Psoas muscle (tissue), 8 donors: ENCODE measurements at places on chromosomes 2 and 18. TPM values are rescaled to one million over a fixed set of nuclear protein-coding genes. Genes with fewer than 3 reads are reported as not detected.

SULT1C4 gene
- total RNA-seq: 1.0 TPM

TRABD2A gene
- 0.32 TPM for total RNA-seq

KIAA1328 gene
- total RNA-seq: 4.4 TPM

DNA sequence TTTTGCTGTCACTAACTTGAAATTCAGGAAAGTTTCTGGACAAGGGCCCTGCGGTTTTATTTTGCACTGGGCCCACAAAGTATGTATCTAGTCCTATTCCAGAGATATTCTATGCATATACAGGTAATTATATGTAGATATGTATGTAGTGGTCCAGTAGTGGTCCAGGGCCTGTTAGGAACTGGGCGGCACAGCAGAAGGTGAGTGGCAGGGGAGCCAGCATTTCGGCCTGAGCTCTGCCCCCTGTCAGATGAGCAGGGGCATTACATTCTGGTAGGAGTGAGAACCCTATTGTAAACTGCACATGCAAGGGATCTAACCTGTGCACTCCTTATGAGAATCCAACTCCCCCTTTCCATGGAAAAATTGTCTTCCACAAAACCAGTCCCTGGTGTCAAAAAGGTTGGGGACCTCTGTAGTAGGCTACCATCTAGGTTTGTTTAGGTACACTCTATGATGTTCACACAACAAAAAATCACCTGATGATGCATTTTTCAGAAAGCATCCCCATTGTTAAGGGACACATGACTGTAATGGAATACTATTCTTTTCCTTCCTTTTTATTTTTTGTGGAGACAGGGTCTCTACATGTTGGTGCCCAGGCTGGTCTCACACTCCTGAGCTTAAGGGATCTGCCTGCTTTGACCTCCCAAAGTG lies 2.8 kb upstream of the PPP4R3B start:
- no peak for DNase-seq

DNA sequence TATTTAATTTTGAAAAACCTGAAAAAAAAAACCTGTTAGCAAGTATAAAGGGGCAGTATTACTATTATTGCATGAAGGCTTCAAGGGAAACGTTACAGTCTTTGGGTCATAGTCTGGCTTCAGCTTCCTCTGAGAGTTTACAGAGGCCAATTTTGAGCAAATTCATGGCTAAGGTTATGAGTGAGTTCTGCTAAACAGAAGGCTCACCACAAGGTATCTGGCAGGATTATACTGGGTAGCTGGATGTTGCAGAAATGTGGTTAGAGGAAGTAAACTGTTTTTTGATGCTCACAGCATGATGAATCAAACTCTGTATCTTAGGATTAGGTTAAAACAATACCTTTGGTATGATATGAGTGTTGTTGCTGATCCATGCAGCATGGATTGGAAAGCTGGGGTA lies 9.3 kb downstream of the MRPL19 start:
- no peak for DNase-seq

DNA sequence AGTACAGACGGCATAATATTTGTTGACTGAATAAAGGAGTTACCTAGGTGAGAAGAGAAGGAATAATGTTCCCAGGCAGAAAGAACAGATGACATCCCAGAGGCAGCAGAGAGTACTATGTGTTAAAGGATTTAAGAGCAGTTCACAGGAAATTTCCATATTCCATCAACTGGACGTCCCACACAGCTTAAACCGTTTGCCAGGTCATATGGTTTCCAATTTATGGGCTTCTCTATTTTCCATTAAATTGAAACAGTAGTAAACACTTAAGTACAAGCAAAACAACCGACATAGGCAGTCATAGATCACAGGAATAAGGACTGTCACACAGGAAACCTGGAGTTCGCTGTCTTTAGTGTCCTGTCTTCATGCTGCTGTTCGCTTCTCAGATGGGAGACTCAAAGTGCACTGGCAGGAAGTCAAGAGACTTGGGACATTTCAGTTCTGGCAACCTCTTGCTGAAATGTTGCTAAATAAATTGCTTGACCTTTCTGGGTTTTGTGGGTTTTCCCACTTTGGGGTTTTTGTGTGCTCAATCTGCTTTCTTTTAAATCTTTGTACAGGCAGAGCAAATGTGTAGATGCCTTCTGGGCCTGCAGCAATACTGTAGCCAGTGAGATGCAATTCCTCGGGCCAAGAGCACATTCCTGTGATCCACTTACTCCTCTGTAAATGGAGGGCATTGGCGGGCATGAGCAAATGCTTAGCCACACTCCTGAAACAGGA lies 5.8 kb upstream of the PIEZO2 start:
- no peak for DNase-seq

GRCh38 chr2:113283704-113284284 lies 5.1 kb upstream of the PAX8 start:
- DNase-seq: peak; percentile 49

GRCh38 chr18:79788734-79789085 lies 9.0 kb upstream of the KCNG2 start:
- peak; percentile 39 for DNase-seq

DNA sequence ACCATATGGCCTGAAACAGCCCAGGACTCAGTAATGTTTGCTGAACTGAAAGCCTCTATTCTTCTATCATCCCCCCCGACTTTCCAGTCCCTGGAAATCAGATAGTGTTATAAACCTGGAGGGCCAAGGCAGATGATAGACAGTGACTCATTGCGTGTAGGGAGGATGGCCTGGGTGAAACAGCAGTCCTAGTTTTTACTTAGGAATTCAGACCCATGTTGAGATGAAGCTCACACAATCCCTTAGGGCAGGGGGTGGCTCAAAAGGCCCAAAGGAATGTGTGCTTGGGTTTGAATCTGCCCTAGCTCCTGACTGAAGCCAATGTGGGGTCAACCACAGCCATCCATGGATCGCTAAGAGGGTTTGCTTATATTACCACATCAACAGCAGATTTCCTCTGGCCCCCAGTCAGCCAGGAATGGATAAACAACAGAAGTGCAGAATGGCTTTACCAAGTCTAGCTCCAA lies 43.9 kb upstream of the STPG4 start:
- DNase-seq: no peak

DNA sequence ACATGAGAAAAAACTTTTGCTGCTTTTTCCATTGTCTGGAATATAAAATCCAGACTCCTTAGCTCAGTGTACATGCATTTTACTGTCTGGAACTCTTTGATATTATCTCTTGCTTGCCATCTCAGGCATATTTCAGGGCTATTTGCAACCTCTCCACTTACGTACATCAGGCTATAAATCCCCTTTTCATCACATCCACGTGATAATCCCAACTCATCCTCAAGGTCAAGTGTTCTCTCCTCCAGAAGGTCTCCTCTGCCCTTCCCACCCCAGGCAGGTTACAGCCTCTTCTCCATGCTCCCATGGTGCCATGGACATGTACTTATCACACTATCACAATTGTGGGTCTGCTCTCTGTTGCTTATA lies 202.5 kb upstream of the RBMS1 start:
- no peak for DNase-seq

DNA sequence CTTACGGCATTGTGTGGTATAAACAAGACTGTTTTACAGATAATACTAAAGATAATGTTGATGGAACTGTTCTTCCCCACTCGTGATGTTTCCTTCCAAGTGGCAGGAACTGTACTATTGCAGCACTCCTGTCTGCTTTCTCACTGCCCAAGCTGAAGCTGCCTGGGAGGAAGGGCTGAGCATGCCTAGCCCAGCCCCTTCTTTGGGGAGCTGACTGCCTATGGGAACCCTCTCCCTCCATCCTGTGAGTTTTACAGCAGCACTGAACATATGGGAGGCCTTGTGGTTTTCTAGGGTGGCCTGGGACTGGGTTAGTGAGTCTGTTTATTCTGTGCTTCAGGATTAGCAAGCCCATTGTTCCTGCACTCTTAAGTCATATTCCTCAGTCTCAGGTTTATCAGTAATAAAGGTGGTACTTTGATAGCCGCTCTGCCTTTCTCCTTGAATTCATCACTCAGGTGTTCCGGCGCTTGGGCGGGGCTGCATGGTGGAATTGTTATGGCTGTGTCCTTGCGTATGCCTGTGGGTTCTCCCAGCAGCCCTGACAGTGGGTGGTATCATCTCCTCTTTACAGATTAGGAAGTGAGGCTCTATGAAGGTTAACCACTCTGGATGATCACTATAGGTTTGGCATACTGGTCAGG lies 379.7 kb downstream of the PTPRM start:
- no peak for DNase-seq

GRCh38 chr2:112880696-112881095 lies 30.3 kb upstream of the IL37 start:
- DNase-seq: no peak

- DNase-seq: no peak
Observed at GRCh38 chr2:131077966-131078365, 15.3 kb downstream of the FAM168B start.

DNA sequence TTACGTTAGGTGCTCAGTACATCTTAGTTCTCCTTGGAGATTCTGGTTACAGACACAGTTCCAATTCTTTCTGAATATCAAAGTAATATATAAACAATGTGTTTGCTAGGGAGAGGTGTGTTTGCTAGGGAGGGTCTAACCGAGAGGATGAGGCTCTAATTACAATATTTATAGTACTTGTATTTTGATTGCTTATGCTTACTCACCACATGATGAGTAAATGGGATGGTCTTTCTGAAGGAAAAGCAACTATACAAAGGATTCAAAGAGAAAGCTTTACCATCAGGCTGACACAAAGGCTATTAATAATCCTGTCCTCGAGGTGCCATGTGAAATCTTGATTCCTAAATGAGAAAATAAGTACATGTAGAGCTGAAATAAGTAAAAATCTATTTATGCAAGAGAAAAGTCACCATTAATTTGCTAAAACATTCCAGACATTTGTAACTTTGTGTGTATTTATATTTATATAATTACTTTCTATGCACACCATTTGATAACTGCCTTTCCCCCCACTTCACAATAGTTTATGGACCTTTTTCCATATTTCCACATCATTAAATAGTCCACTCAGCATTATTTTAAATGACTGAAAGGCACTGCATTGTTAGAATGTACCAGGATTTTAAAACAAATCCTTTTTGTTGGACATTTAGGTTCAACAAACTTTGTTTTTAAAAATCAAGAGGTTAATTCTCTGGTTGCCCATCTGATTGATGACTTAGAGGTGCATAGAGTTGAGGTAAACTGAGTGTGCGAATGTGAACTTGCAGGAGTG lies 94.5 kb upstream of the FN1 start:
- no peak for DNase-seq

DNA sequence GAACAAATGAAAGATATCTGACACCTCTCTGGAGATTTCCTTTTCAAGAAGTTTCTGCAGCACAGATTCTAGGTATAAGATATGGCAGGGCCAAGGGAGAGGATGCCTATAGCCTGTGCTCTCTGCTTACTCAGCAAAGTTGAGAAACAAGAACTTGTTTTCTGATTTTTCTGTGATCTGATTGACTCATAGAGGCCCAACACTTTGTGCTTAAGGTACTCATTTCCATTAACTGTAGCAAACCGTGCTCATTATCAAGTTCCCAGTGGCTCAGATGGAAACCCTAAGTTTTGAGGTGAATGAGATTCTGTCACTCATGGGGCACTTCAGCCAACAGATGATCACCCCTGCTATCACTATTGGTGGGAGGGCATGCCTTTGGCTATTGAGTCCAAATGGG lies 124.3 kb downstream of the SP100 start:
- no peak for DNase-seq

GRCh38 chr2:98408155-98408554 lies 36.5 kb upstream of the INPP4A start:
- DNase-seq: no peak

DNA sequence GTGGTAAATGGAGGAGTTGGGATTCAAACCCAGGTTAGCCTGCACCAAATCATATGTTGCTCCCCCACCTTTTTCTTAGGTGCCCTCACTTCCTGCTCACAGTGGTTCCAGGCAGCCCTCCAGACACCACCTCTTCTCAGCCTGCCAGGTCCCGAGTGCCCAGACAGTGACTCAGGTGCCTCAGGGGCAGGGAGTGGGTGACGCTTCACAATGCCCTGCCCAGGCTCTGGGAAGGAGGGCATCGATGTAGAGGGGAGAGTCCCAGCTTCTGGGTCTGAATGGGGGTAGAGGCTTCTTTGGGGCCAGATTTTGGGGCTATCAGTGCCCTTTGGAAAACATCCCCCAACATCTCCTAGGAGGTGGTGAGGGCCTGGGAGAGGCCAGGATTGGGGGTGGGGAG lies 5.2 kb upstream of the DNAJB2 start:
- DNase-seq: no peak

DNA sequence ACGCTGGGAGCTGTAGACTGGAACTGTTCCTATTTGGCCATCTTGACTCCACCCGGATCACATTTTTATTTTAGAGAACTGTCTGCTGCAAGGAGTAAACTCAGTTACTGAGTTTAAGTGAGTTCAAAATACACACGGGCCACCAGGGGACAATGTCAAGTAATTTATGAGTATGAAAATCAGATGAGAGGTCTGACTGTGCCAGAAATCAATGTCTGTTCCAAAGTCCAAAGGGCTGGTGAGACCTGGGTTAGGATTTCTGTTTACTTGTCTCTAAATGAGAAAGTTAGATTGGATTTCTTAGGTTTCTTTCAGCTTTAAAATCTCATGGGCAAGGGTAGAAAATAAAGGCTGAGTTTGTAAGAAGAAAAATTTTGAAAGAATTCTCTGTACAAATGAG lies 465.8 kb upstream of the MEIS1 start:
- DNase-seq: no peak

GRCh38 chr2:162994718-162995117 lies 156.2 kb upstream of the KCNH7 start:
- no peak for DNase-seq

GRCh38 chr18:32422201-32422600 lies 48.5 kb downstream of the GAREM1 start:
- DNase-seq: no peak

- no peak for DNase-seq
Observed at GRCh38 chr2:32534831-32535230, 93.0 kb upstream of the TTC27 start.

GRCh38 chr18:78492813-78493371 lies 486.7 kb upstream of the SALL3 start:
- DNase-seq: no peak

GRCh38 chr18:50192995-50193795 lies 1.8 kb downstream of the MYO5B start:
- DNase-seq: no peak

GRCh38 chr2:26172871-26173775 lies at the start of gene GAREM2:
Gene GAREM2, plus strand, starts transcription at chr2:26173088. Its CDS starts 133 bp downstream, at chr2:26173221.
- DNase-seq: no peak

DNA sequence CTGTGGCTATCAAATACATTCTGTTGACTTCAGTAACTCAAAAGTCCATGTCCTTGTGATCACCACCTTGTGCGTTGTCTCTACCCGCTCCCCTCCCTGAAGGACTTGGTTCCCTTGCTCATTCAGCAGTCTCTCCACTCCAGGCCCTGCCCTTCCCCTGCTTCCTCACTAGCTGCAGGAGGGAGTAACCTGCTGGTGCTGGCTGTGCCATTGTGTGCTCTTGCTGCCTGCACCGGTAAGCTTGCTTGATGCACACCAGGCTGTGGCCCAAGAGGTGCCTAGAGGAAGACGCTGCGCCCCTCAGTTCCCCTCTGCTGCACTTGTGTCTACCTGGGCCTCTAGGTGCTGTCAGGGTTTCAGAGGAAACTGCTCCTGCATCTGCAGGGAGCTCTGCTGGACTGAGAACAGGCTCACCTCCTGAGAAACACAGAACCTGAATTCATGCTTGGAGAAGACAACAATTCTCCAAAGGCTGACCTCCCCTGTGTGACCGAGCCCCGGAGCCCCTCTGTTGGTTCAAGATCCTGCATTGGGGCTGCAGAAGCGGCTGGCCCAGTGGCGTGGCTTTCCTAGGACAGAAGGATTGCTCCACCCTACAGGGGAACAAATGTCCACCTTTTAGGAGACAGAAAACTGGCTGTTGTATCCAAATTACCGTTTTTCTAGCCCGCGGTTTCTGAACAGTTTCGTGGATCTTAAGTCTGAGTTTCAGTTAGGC lies 33.6 kb downstream of the PTPRM start:
- DNase-seq: no peak
